Right cardiac atrium (tissue), 5 donors: ENCODE measurements at places on chromosomes 5 and 9.

DNA sequence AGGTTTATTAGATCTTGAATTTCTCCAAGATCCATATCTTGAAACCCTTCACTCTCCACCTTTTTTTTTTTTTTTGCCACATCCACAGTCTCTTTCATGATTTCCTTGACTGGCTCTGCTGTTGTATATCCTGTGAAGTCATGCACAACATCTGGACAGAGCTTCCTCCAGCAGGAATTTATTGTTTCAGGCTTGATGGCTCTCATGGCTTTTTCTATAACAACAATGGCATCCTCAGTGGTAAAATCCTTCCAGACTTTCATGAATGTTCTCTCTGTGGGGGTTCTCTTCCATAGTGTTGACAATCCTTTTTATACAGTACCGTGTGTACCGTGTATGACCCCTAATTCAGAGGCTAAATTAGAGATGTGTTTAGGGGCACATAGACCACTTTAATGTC, 24.0 kb downstream of the RANBP17 start:
- DNase-seq, result no peak

- no peak for DNase-seq
Measured at GRCh38 chr5:60102961-60103693, 209.6 kb upstream of the PDE4D start.

- peak; percentile 85 for DNase-seq
Measured at GRCh38 chr9:33187519-33188218, 20.5 kb upstream of the B4GALT1 start.

GRCh38 chr9:91629718-91630117, 206.1 kb upstream of the NFIL3 start:
- no peak for DNase-seq

DNA sequence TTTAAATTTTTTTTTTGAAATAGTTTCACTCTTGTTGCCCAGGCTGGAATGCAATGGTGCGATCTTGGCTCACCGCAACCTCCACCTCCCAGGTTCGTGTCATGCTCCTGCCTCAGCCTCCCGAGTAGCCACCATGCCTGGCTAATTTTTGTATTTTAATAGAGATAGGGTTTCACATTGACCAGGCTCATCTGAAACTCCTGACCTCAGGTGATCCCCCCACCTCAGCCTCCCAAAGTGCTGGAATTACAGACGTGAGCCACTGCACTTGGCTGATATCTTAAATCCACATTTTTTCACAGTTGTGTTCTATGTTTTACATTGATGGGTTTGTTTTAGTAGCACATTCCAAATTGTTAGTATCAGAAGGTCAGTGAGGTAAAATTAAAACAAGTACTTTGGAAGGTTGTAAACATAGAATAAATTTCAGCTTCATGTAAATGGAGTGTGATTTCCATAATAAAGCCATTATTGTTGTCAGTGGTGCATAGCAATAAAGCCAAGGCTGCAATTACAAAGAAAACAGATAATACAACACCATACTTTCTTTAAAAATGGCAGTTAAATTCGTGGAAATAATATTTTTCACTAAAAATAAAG, 287.2 kb downstream of the ARRDC3 start:
- no peak for DNase-seq

DNA sequence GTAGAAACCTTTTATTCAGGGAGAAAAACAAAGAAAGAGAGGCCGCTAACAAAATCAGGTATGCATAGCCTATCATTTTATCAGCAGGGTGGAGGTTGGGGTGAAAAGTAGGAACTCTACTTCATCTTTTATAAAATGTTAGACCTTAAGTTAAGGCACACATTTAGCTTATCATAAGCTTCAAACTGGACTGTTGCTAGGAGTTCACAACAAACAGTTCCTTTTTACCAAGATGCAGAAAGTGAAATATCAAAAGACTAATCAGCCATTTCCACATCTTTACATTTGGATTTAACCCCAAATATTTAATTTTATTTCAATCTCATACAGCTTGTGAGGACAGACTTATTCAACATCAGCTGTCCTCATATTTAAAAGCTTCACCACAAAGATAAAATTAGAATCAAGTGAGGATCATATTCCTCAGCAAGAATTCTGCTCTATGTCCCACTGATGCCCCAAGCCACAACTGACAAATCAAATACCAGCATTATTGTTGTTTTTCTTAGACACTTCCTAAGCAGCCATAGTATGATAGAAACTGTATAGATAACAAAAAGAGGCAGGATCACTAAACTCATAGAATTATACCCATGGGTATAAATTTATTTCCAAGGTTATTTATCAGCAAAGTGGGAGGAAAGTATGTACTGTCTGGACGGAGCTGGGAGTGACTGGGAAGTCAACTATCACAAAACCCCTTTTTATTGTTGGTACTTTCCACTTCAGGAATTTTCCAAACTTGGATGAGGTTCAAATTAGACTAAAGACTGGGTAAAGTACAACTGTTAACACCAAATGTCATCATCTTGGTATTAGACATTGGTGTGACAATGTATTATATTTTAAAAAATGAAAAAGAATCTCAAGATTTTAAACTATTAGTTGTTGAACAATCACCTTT, 29.9 kb upstream of the MYOT start:
- no peak for DNase-seq

DNA sequence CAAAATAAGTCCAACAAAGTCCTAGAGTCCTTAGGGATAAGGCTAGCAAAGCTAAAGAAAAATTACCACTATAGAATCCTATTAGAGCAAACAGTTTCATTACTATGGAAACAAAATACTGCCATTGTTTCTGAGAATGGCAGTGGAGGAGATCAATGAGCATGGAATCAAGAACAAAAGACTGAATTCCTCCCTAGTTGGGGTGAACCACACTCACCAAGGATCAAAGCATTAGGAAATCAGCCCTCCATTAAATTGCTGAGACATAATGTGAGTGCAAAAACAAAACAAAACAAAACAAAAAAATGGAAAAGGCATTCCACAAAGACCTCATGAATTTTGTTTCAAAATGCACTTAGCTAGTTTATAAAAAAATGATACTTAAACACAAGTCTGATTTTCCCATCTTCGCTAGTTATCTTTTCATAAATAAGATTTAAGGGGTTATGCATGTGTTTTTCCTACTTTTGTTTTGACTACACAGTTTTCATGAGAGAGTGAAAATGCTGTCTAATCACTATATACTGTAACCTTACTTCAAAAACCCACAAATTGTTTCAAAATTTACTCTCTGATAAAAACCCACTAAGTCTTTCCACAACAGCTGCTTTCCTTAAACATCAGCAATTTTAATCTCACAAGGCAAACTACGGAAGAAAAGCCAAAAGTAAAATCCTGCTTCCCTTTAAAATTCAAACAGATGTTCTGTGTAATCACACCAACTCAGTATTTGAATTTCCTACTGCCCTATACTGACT, 9.7 kb downstream of the SERINC5 start:
- no peak for DNase-seq

DNA sequence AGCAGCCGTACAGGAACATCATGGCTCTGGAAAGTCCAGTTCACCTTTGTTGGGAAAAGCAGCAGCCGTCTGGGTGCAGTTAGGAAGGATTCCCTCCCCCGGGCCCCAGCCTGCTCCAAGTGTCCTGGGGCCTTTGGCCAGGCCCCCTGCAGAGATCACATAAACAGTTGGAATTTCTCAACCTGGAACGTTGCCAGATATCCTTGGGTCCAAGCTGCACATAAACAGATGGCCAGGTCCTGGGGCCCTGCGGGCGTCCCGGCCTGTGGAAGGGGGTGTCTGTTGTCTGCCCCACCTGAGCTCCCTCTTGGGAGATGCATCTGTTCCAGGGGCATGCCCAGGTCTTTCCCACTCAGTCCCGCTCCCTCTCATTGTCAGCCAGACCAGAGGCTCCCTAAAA, 92.7 kb downstream of the COL5A1 start:
- peak; percentile 75 for DNase-seq

DNA sequence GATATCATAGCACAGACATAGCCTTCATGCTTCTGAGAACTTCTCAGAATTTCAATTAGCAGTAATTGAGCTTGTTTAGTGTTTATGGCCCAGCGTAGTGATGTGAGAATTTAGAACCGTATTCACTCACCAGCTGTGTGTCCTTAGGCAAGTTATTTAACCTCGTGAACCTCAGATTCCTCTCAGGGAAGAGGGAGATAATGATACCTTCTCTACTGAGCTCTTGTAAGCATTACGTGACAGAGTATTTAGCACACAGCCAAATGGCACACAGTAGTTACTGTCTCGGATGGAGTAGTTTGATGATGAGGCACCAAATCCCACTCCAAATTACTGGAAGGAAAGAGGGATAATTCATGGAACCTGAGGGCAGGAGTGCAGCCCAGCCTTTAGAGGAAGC, 429.3 kb downstream of the CCDC171 start:
- DNase-seq, result no peak

DNA sequence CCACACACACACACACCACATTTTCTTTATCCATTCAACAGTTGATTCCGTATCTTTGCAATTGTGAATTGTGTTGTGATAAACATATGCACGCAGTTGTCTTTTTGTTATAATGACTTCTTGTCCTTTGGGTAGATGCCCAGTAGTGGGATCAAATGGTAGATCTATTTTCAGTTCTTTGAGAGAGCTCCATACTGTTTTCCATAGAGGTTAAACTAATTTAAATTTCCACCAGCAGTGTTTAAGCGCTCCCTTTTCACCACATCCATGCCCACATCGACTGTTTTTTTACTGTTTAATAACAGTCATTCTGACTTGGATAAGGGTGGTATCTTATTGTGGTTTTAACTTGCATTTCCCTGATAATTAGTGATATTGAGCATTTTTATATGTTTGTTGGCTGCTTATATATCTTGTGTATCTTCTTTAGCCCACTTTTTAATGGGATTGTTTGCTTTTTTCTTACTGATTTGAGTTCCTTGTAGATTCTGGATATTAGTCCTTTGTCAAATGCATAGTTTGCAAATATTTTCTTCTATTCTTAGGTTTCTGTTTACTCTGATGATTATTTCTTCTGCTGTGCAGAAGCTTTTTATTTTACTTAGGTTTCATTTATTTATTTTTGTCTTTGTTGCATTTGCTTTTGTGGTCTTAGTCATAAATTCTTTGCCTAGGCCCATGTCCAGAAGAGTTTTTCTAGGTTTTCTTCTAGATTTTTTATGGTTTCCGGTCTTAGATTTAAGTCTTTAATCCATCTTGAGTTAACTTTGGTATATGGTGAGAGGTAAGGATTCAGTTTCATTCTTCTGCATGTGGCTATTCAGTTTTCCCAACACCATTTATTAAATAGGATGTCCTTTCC, 82.4 kb downstream of the SH3RF2 start:
- no peak for DNase-seq
